ENCODE measurements at places on chromosomes 5 and 9.

GRCh38 chr9:95533996-95534680 is 17.4 kb upstream of the PTCH1 start:
- no peak for ATAC-seq

DNA sequence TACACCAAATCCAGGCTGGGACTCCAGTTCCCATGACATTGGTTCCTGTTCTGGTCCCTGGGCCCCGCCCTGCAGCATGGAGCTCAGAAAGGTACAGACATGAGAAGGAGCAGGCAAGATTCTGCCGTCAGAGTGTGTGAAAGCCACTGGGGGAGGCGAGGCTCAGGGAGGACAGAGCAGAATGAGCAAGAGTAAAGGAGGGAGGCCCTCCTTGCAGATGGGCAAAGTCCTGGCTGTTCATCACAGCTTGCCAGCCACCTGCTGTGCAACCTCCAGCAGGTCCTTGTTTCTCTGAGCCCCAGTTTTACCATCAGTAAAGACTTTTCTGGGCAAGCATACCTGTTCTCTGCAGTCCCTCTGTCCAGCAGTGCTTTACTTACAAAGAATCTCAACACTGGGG is 73.3 kb downstream of the HRH2 start:
- no peak for ATAC-seq

DNA sequence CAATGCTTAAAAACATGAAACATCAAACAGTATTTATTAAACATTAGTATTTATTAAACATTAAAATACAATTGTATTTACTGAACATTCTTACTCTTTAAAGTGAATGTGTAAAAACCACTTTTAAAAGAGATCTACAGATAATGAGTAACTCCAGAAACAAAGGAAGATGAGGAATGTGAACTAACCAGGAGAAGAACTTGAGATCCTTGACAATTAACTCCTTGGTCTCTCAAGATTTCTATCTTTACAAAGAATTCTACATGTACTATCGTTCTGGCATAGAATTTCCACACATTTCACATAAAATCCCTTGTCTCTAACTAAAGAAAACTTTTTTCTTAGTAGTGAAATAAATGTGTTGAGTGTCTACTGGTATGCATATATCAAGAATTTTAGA is 28.7 kb upstream of the IFNE start:
- no peak for ATAC-seq

DNA sequence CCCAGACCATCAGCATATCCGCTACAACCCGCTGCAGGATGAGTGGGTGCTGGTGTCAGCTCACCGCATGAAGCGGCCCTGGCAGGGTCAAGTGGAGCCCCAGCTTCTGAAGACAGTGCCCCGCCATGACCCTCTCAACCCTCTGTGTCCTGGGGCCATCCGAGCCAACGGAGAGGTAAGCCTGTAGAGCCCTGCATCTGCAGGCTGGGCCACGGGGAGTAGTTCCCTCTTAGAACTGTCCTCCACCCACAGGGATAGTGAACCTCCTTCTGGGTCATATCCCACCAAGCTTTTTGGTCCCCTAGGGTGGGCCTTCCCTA is 569 bp downstream of the GALT start:
- no peak for ATAC-seq

GRCh38 chr9:120942186-120943001 is 15.8 kb upstream of the TRAF1 start:
- peak; percentile 89 for ATAC-seq

GRCh38 chr5:104344809-104345208 is 782.2 kb upstream of the NUDT12 start:
- ATAC-seq, result no peak

- no peak for ATAC-seq
Measured at GRCh38 chr5:137350791-137351190, 148.3 kb downstream of the SPOCK1 start.

GRCh38 chr5:36576721-36577120 is 29.7 kb upstream of the SLC1A3 start:
- ATAC-seq, result no peak

GRCh38 chr9:112361601-112362000 is 18.3 kb upstream of the HSDL2 start:
- ATAC-seq, result no peak

GRCh38 chr5:39218482-39219402 is 621 bp downstream of the FYB1 start:
- ATAC-seq, result peak; percentile 71

DNA sequence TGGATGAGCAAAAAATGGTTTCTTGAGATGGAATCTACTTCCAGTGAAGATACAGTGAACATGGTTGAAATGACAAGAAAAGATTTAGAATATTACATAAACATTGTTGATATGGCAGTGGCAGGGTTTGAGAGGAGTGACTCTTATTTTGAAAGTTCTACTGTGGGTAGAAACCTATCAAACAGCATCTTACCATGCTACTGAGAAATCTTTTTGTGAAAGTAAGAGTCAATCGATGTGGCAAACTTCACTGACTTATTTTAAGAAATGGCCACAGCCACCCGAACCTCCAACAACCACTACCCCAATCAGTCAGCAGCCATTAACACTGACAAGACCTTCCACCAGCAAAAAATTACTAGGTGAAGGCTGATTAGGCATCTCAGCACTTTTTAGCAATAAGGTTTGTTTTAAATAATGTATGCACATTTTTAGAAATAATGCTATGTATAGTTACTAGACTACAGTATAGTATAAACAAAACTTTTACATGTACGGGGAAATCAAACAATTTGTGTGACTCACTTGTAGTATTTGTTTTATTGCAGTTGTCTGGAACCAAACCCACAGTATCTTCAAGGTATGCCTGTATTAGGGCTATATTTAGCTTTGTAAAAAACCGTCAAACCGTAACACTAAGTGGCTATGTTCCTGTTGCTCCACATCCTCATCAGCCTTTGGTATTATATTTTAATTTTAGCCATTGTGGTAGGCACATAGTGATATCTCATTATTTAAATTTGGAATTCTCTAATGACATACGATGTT is 30.6 kb upstream of the ADAMTS6 start:
- no peak for ATAC-seq

DNA sequence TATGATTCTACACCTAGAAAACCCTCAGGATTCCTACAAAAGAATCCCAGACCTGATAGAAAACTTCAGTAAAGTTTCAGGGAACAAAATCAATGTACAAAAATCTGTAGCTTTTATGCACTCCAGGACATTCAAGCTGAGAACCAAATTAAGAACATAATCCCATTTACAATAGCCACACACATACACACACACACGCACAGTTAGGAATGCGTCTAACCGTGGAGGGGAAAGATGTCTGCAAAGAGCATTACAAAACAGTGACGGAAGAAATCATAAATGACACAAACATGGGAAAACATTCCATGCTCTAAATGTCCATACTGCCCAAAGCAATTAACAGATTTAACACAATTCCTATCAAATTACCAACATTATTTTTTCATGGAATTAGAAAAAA is 51.4 kb upstream of the CAST start:
- ATAC-seq, result no peak

DNA sequence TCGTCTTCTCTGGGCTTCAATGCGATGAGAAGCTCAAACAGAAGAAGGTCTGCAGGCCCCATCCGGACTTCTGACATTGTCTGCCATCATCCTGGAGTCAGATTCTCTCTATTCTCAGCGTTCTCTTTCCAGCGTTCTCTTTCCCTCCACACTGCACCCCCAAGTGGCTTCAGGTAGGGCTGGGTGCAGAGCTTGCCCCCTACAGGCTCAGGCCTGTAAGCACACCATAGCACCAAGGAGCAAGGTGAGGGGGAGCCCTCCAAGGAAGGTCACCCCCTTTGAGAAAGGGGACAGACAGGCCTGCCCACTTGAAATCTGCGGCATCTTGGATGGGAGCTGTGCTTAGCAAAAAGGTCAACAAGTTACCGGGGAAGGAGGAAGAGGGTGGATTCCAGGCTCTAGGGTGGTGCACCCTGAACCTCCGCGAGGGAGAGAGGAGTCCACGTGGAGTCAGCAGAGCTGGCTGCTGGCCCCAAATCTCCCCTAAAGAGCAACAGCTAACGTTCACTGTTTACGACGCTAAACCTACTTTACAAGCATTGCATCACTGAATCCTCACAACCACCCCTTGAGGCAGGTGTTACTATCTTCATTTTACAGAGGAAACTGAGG is 27.5 kb downstream of the GPX3 start:
- ATAC-seq, result peak; percentile 57

GRCh38 chr5:52964138-52964537 is 25.0 kb upstream of the ITGA2 start:
- ATAC-seq, result peak; percentile 10

- no peak for ATAC-seq
Measured at GRCh38 chr9:75451505-75451904, 363.2 kb downstream of the OSTF1 start.

DNA sequence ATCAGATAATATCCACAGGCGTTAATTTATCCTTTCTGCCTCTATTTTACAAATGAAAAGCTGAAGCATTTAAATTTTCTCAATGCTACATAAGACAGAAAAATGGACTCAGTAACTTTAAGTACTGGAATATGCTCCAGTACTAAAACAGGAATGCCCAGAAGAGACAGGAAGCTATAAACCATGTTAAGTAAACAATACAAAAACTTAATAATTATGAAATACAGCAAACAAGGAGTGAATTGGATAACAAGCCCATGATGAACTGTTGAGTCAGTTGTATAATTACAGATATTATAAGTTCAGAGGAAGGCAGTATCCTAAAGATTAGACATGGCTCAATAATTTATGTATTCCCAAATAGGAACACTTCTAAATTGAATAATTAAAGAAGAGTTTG is 148.5 kb downstream of the CHSY3 start:
- no peak for ATAC-seq

DNA sequence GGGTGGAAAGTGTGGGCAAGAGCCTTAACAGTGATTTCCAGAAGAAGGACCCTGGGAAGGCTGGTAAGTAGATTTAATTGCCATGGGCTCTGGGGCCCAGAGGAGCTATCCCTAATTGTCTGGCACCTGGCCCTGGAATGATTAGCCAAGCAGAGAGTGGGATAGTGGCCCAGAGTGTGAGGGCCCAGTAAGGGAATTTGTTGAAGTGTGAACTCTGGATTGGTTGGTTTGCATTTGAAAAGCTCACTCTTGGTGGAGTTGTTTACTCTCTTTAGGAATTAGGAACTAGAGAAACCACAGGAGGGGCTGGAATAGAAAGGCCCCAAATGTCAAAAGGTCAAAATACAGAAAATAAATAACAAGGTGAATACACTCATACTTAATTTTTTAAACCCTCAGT is 207.1 kb downstream of the GABRG2 start:
- ATAC-seq, result no peak

DNA sequence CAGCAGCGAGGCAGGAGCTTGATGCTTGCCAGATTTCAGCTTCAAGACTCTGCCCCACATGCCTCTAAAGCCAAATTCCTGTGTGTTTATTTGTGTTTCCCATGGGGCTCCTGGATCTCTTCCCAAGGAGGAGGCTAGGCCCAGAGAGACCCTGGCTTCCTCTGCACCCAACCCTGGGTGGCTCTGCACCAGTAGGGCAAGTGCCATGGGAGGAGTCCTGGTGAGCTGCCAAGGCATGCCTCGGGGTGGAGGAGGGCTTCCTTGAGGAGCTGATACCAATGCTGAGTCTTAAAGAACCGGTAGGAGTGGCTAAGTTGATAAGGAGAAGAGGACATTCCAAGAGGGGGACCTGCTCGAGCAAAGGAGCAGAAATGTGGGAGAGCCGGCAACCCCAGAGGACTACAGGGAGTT is 6.8 kb upstream of the TIFAB start:
- ATAC-seq, result no peak

GRCh38 chr9:26437056-26437711 is 455.4 kb downstream of the CAAP1 start:
- no peak for ATAC-seq

DNA sequence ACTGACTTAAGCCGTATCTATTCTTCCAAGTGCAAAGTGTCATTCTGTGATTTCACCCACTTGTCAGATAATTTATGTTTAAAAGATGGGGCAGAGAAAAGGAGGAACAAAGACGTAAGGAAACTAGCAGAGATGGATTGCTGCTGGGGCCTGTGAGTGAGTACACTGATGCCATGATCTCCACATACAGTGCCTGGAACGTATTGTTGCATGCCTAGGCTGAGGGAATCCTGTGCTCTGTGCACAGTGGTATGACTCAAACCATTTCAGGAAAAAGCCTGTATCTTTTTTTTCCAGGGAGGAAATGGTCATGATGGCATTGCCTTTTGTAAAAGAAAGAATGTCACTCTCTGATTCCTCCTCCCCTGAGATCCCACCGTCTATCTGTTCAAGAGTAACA is 359.5 kb upstream of the ADAMTS16 start:
- no peak for ATAC-seq

GRCh38 chr9:18216376-18216775 is 257.6 kb upstream of the ADAMTSL1 start:
- no peak for ATAC-seq

DNA sequence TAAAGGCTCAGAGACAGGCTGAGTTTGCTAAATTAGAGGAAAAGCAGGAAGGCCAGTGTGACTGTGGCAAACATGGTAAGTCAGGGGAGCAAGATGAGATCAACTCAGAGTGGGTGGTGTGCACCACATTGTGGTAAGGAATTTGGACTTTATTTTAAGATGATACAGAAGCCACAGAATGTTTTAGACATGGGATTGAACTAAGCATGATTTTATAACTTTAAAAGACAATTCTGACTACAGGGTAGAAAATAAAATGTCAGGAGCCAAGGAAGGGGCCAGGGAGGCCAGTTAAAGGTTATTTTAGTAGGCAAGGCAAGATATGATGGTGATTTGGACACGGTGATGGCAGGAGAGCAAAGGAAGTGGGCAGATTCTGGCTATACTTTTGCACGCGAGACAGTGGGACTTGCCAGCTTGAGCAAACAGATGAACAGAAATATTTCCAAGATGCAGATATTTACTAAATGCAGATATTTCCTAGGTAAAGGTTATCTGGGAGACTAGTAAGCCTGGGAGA is 53.9 kb downstream of the TSSK1B start:
- ATAC-seq, result no peak

- ATAC-seq, result no peak
Measured at GRCh38 chr5:178637356-178638074, 10.7 kb upstream of the CLK4 start.

- peak; percentile 79 for ATAC-seq
Measured at GRCh38 chr9:130331573-130331972, 66.0 kb downstream of the HMCN2 start.

DNA sequence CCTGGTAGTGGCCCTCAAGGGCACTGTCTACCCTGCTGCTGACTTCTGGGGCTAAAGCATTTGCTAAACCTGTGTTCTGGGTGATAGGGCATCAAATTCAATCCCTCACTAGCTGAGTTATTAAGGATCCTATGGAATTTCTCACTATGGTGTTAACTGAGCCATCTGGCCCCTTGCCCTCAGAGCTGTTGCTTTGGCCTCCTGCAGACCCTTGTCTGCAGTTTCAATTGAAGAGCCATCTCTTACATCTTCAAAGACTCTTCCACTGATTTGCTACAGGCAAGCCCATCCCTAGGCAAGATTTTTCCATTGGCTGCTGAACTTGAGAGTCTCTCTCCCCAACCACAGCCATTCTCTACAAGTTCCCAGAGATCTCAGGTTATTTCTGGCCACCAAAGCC is 418.2 kb downstream of the ZNF608 start:
- ATAC-seq, result no peak

GRCh38 chr5:75286211-75286773 is 49.6 kb upstream of the ANKRD31 start:
- no peak for ATAC-seq
